ENCODE measurements at places on chromosomes 7 and 10.
A peak's percentile ranks its signal among the peaks of the same experiment; 100 is the strongest.

DNA sequence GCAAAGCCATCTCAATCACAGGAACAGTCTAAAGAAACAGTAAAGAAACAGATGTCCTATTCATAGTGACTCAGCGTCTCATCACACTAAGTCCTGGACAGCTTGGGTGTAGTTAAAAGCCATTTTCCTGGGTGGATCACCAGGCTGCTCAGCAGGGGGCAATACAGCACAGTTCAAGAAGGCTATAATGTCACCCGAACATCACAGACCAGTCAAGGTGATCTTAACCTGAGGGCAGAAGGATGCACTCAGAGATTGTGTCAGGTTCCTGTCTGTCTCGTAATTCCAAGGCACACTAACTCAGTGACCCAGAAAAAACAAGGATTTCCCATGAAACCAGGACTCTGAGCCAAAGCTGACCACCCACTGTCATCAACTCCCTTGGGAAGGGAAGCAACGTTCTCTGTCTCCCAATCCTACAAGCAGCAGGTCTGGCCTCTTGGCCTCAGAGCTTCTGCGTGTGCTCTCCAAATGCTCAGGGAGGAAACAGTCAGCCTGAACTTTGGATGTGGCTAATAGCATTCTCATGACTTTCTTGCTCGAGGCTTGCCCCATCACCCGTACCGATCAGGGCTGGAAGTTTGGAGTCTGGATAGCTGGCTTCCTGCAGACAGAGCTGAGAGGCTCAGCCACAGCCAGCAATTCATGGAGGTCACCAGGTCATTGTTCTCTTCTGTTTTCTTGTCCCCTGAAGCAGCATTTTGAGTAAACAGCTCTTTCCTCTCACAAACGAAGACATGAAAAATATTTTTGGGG lies 90.4 kb upstream of the FAM171A1 start:
- DNase-seq = peak; percentile 22

DNA sequence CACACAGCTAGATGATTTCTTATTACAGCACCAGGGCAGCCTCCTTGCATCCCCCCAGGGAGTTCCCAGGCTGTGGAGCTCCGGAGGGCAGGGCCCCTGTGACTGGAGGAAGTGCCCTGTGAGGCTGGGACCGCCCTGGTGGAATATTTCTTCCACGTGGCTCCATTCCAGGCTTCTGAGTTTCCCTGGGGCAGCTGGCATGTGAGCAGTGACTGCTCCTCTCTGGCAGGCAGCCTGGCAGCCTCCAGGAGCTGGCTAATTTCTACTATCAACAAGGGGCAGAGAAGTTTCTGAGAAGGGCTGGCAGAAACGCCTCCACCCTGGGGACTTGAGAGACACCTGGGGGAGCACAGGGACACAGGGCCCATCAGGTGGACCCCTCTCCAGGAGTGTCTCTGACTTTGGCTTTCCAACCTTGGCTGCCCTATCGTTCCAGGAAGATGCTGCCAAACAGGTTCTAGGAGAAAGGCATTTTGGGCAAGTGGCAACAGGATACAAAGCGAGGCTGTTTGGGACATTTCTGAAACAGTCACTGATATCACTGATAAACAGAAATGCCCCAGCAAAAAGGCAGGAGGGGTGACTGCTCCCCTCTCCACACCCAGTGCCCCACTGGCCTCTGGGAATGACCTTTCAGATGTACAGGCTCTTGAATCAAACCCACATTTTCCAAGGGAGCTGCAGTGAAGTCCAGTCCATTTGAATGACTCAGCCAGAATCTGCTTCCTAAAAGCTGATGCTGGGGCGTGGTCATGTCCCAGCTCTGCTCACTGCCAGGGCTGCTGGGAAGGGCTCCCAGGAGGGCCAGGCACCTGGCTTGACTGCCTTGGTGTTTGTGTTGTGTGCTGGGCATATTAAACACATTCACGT lies 16.1 kb downstream of the MYOF start:
- DNase-seq = peak; percentile 90

DNA sequence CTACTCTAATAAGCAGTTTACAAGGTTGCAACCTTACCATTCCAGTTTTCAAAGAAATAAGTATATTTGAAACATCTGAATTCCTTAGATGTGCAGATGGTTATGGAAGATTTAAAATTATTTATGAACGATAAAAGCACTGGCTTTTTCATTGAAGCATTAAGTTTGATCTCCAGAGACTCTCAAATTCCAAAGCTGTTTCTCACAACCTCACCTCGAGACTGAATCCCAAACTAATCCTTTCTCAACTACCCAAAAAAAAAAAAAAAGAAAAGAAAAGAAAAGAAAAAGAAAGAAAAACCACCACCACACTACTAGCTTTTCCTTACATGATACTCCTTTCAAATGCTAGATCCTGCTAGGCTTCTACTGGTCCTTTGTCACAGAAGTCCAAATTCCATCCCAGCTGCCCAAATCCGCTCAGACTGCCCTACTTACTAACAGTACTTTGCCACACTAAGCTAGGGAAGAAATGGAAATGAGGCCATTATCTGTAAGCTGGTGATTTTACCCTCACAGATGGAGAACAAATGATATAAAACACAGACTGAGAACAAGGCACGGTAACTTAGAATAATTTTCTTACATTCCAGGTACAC lies 100.6 kb upstream of the CDK1 start:
- DNase-seq = no peak

- no peak for DNase-seq
Observed at GRCh38 chr10:122780391-122780790, 65.3 kb downstream of the CUZD1 start.

DNA sequence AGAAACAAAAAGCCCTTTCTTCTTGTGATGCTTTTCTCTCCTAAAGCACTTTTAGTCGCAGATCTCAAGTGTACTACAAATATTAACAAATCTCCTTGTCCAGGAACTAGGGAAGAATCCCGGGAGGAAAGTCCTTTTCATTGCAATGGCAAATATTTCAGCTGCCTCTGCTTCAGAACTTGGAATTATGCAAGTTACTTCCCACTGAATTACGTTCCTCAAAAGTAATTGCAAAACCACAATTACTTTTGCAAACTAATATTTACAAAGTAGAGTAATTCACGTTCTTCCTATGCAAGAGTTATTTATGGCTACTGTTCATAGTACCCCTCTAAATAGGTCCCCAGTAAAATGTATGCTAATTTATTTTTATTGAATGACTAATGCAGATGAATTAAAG lies 14.5 kb downstream of the PRKCQ start:
- no peak for DNase-seq

DNA sequence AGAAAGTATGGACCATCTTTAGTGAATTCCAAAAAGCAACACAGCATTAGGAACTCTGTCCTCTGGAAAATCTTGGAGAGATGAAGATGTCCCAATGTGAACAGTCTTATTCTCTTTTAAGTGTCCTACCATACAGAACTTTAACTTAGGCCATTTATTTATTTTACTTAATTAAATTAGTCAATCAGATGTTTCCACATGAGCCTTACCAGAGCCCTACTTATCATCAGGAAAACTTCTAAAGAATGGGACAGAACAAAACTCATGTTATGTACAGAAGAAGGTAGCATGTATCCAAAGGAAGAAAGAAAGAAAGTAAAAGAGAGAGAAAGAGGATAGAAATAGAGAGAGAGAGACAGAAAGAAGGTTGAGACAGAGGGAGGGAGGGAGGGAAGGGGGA lies 276.4 kb downstream of the ETV1 start:
- no peak for DNase-seq

- no peak for DNase-seq
Observed at GRCh38 chr10:101330631-101331225, 23.2 kb upstream of the BTRC start.

- DNase-seq = no peak
Observed at GRCh38 chr10:108545921-108546320, 1377.4 kb downstream of the XPNPEP1 start.

DNA sequence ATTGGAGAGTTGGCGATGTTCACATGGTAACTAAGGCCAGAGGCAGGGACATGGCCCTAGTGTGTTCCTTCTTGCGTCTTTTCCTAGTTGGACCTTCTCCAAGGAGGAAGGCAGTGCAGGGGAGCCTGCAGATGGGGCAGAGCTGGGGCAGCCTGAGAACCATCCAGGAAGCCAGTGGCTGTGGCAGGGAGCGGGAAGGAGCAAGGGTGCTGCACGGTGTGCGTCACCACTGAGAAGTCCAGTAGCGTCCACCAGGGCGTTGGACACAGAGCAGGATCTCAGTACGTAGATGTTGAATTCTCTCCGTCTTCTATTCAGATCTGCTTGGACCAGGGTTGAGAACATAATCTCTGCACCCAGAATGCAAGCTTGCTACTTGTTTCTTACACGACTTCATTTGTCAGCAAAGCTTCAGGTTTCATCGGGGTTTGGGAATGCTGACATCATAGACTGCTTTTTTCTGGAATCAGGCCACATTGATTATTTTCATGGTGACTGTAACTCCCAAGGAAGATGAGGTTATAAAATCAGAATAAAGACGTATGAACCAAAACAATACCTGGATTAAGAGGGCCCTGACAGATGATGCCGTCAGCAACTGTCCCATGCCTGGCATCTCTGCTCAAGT lies 130.3 kb downstream of the HECW1 start:
- DNase-seq = no peak

GRCh38 chr7:95397381-95397780 lies 1.2 kb upstream of the PON3 start:
- no peak for DNase-seq

GRCh38 chr7:51082096-51082840 lies 234.3 kb downstream of the COBL start:
- DNase-seq = no peak

- no peak for DNase-seq
Observed at GRCh38 chr10:131162866-131163843, 148.4 kb downstream of the TCERG1L start.

- DNase-seq = no peak
Observed at GRCh38 chr10:1381339-1381738, 325.2 kb downstream of the WDR37 start.

DNA sequence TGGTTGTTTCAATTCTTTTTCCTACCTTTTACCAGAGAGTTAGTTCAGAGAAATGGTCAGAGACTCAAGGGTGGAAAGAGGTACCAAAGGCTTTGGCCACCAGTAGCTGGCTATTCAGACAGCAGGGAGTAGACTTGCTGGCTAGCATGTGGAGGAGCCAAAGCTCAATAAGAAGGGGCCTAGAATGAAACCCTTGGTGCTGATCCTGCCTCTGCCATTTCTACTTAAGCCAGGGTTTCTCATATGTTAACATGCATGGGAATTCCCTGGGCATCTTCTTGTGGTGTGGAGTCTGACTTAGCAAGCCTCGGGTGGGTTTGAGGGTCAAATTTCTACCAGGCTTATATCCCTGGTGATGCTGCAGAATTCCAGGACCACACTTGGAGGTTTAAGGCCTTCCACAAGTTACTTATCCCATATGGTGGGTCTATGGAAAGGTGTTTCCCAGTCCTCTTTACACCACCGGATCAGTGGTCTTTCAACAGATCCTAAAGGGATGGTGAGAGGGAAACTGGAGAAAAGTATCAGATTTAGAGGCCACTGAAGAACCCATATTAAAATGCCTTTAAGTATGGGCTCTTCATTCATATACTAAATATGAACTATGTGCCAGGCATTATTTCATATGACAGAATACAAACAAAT lies 3.2 kb downstream of the IL6 start:
- no peak for DNase-seq

DNA sequence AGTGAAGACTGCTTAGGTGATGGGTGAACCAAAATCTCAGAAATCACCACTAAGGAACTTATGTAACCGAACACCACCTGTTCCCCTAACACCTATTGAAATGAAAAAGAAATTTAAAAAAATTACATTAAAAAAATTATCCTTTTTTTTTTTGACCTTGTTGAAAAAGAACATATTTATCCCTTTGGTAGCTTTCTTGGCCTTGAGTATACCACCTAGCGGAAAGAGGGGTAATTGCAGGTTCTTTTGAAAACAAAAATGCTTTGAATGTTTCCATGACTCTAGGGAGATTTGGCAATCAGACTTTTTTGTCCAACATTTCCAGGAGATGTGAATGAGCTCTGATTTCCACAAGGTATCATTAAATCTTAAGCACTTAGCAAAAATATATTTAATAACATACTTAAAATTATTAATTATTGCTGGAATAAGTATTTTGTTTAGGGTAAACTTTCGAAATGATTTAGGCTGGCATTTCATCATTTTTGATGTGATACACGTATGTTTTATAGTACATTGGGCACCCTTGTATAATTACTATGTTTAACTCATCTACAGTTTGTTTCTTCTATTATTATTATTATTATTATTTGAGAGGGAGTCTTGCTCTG lies 47.0 kb upstream of the ELMO1 start:
- no peak for DNase-seq

DNA sequence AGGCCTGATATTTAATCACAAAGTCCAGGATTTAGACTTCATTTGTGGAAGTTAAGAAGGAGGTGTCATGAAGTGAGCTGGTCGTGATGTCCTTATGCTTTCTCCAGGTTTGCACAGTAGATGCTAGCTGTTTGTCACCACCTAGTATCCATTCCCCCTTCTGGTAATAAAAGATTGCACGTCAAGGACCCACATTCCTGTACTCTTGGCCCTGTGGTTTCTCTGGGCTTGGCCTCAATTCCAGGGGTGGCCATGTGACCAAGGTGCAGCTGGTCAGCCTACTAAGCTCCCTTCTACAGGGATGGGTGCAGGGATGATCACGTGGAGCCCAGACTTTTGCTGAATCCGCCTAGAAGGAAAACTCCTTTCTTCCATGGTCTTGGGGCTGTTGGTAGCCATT lies 16.5 kb downstream of the NPS start:
- no peak for DNase-seq

DNA sequence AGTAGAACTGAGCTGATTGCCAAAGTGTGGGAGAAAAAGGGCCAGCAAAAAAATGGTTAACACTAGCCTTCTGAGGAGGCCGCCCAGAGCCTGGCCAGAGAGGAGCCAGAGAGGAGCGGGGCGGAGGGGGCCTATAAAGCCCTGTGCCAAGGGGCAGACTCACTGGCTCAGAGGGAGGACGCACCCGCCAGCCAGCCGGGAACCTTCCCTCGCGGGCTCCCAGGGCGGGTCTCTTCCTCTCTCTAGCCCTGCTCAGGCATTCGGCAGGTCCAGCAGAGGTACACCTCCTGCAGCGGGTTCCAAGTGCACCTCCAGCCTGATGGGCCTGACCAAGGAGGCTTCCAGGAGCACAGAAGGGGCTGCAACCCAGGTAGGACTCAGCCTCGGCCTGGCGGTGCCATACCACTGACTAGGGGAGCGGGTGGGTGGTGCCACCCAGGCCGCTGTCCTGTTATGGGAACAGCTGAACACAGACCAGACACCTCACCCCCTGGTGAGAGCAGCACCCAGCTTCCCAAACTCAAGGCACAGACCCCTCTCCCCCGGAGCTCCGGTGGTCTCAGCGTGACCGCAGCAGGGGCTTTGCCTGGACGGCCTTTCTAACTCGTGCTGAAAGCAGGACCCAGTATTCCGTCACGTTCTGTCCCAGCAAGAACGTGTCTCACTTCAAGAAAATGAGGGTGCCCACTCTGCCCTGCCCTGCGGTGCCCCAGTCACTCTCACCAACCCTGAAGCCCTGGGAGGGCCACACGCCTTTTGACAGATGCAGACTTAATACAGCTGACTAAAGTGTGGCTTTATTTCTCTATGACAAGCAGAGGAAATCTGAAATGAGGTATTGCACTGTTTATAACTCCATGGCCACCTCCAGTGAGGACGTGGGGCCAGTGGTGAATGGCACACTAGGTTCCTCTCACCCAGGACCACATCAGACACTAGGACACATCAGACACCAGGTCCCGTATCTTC lies at the start of gene GPER1:
Gene GPER1, plus strand, starts transcription at position 162 of the 969 bp plus-strand sequence. CDS start 3,616 bp downstream, outside the sequence.
- peak; percentile 12 for DNase-seq
